Left ventricle myocardium superior (tissue), 1 donor: ENCODE measurements at places on chromosomes 2 and 18. TPM values are rescaled to one million over a fixed set of nuclear protein-coding genes. Genes with fewer than 3 reads are reported as not detected.

DNA sequence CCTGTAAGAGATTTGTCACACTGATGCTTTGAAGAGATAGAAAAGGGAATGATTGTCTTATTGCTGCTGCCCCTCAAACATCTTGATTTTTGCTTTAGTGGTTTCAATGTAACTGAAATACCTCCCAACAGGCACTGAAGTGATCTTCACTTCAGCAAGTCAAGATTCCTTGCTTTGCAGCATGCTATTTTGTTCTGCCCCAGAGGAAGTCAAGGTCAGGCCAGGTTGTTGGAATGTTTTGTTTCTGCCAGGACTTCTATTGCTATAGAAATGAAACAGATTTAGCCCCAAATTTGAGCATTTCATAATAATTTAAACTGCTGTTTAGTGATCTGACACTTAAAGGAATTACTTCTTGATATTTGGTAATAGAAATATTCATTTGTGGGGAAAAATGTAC lies 277.6 kb downstream of the ZNF804A start:
- DNase-seq: no peak

SMYD1 gene
- total RNA-seq: 492 TPM

GRCh38 chr2:45532181-45532580 lies 78.9 kb downstream of the SRBD1 start:
- no peak for DNase-seq

DNA sequence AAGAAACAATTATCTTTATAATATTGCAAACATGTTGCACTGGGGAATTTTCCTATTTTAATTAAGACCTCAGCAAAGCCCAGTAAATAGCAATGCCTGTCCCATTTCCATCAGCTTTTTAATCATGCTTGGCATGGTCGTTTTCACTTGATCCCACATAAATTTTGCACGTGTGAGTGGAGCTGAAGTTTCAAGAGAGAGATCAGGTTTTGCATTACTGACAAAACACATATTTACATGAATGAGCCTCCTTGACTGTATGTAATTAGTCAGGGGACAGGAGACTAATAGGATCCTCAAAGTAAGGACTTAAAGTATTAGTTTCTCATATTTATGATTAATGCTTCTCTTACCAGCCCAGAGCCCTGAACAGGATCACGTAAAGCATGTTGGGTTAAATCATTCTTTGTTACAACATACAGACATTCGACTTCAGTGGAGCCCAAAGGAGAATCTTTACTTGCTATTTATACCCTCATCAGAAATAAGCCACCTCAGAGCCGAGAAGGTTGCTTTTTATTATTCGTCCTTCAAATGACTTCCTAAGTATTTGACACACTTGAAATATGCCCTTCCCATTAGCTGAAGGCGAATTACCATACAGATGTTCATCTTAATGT lies 711.3 kb downstream of the GALR1 start:
- no peak for DNase-seq

- DNase-seq: no peak
These were observed 72.7 kb downstream of the LAMA3 start for GRCh38 chr18:23761941-23762340.

- DNase-seq: no peak
These were observed 16.4 kb downstream of the CRIM1 start for GRCh38 chr2:36371928-36372391.

GRCh38 chr2:64565949-64566710 lies 42.0 kb downstream of the AFTPH start:
- DNase-seq: no peak

SLC66A2 gene
- total RNA-seq: 28.9 TPM

PLEKHH2 gene
- total RNA-seq: 1.1 TPM

GKN1 gene
- not detected for total RNA-seq

GRCh38 chr2:236395067-236395466 lies 130.9 kb upstream of the ASB18 start:
- DNase-seq: no peak

IL18R1 gene
- total RNA-seq: 1.3 TPM

HES6 gene
- total RNA-seq: 2.7 TPM

SCG2 gene
- not detected for total RNA-seq

GRCh38 chr2:101638181-101638711 lies 59.3 kb upstream of the MAP4K4 start:
- no peak for DNase-seq

DNA sequence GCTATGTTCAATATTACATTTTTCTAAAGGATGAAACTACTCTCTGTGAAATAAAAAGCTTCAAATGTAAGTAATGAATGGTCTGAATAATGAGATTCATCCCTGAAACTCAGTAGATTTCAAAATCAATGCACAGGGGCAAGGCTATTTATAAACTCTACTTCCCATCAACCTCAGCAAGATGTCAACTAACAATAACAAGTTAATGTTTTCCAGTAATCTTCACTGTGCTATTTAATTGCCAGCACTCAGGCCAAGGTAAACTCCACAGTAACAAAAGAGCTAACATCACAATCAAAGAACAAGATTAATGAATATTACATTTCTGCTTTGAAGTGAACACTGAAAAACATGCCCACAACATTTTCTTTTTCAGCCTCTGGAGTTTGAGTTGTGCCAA lies 144.3 kb upstream of the ZFP36L2 start:
- no peak for DNase-seq

- no peak for DNase-seq
These were observed 16.7 kb upstream of the MRO start for GRCh38 chr18:50836521-50836957.

SEPTIN10 gene
- 46.8 TPM for total RNA-seq

GRCh38 chr18:37871561-37871960 lies 306.0 kb upstream of the CELF4 start:
- no peak for DNase-seq

TWIST2 gene
- 2.6 TPM for total RNA-seq

TBR1 gene
- total RNA-seq: not detected

GRCh38 chr2:177578454-177578853 lies 185.9 kb downstream of the AGPS start:
- DNase-seq: no peak

DNA sequence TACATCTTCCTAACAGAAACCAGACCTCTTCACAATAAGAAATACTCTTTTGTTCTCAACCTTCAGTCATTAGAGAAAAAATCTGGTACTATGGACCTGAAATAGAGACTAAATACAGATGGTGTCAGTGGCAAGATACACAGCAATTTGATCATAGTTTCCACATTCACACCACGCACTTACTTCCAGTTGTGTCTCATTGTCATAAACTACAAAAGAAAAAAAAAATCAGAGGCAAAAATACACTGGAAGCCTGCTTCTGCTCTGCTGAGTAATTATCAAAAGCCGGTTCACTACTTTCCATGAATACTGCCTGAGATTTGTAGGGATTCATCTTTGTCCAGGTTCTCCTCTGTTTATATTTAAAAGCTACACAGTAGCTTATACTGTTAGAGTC lies 182.6 kb downstream of the PID1 start:
- no peak for DNase-seq

DNA sequence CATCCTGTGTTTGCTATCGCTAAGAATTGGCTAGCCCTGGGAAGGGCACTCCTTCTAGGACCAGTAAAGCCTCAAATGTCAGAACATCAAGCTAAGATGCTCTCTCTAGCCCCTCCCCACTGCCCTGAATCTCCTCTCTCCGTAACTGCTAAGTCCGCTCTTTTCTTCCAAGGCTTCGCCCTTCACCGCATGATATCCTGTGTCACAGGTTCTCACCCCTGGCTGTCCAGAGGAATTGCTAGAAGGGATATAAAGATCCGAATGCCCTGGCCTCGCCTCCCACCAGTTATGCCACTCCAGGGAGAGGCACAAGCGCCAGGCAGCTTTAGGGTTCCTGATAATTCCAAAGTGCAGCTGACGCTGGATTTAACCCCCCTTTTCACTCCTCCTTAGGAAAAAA lies 17.1 kb upstream of the GPR45 start:
- no peak for DNase-seq

COLEC11 gene
- total RNA-seq: 2.1 TPM

GRCh38 chr2:142629193-142629592 lies 248.3 kb upstream of the KYNU start:
- DNase-seq: no peak

SLC30A3 gene
- 9.4 TPM for total RNA-seq

- DNase-seq: no peak
These were observed 869.9 kb downstream of the LRP1B start for GRCh38 chr2:141260911-141261310.
